ENCODE measurements at places on chromosomes 3 and 15. TPM values are rescaled to one million over a fixed set of nuclear protein-coding genes. Genes with fewer than 3 reads are reported as not detected.

CFAP161 gene
- total RNA-seq, result 0.19 TPM

CAPN3 gene
- total RNA-seq, result 2.2 TPM

C3orf52 gene
- 5.7 TPM for total RNA-seq

ZNF660 gene
- 7.0 TPM for total RNA-seq

CADM2 gene
- total RNA-seq, result 18.5 TPM

DNAJC17 gene
- total RNA-seq, result 35.8 TPM

GHSR gene
- not detected for total RNA-seq

SMCO1 gene
- not detected for total RNA-seq

HESX1 gene
- total RNA-seq, result 1.8 TPM

SAMD7 gene
- total RNA-seq, result not detected

DNAJB11 gene
- 84.8 TPM for total RNA-seq

TP63 gene
- 0.16 TPM for total RNA-seq

MYO1E gene
- total RNA-seq, result 4.0 TPM

GOLGA8T gene
- 0.29 TPM for total RNA-seq

CCR8 gene
- total RNA-seq, result not detected

WDR72 gene
- total RNA-seq, result 10.5 TPM

EPHB3 gene
- total RNA-seq, result 21.2 TPM

NPAP1 gene
- total RNA-seq, result 0.13 TPM

ACKR4 gene
- total RNA-seq, result 4.1 TPM

BCL2A1 gene
- not detected for total RNA-seq

RTP1 gene
- total RNA-seq, result 1.00 TPM

TMIE gene
- total RNA-seq, result 0.27 TPM

RASGRP1 gene
- total RNA-seq, result 36.9 TPM

AGBL1 gene
- total RNA-seq, result 0.13 TPM

RETNLB gene
- not detected for total RNA-seq

DNAJC19 gene
- 43.0 TPM for total RNA-seq

GABRB3 gene
- total RNA-seq, result 43.8 TPM

H1-8 gene
- total RNA-seq, result not detected

C3orf22 gene
- total RNA-seq, result not detected

LAMB2 gene
- total RNA-seq, result 32.6 TPM

SGO1 gene
- total RNA-seq, result 0.87 TPM

CDHR4 gene
- 0.57 TPM for total RNA-seq

BFSP2 gene
- total RNA-seq, result not detected

GRM7 gene
- 0.21 TPM for total RNA-seq

HYAL1 gene
- 6.7 TPM for total RNA-seq

MKRN2OS gene
- 2.3 TPM for total RNA-seq

PPARG gene
- total RNA-seq, result not detected

TRPC1 gene
- total RNA-seq, result 12.0 TPM

CPB1 gene
- total RNA-seq, result 0.31 TPM

ROPN1 gene
- total RNA-seq, result 0.52 TPM

PXK gene
- 17.9 TPM for total RNA-seq

IQGAP1 gene
- total RNA-seq, result 19.2 TPM

MKRN3 gene
- total RNA-seq, result 25.2 TPM

PPP1R14D gene
- total RNA-seq, result not detected

PRSS50 gene
- 0.27 TPM for total RNA-seq

C3orf80 gene
- 3.9 TPM for total RNA-seq

SLC22A13 gene
- 0.54 TPM for total RNA-seq

MAPKAPK3 gene
- total RNA-seq, result 9.3 TPM

FGF7 gene
- total RNA-seq, result 0.34 TPM

KBTBD13 gene
- total RNA-seq, result 0.11 TPM

All from motor neuron (in vitro differentiated cells).